ENCODE measurements at places on chromosomes 13 and 19.

GRCh38 chr13:76647550-76647949, 238.7 kb downstream of the KCTD12 start:
- DNase-seq, result no peak

- DNase-seq, result no peak
Observed at GRCh38 chr13:91813253-91813652, 414.8 kb downstream of the GPC5 start.

- no peak for DNase-seq
Observed at GRCh38 chr13:113768018-113768905, 9.2 kb downstream of the TMEM255B start.

- peak; percentile 19 for DNase-seq
Observed at GRCh38 chr13:24671386-24672113, 8.7 kb upstream of the ATP12A start.

DNA sequence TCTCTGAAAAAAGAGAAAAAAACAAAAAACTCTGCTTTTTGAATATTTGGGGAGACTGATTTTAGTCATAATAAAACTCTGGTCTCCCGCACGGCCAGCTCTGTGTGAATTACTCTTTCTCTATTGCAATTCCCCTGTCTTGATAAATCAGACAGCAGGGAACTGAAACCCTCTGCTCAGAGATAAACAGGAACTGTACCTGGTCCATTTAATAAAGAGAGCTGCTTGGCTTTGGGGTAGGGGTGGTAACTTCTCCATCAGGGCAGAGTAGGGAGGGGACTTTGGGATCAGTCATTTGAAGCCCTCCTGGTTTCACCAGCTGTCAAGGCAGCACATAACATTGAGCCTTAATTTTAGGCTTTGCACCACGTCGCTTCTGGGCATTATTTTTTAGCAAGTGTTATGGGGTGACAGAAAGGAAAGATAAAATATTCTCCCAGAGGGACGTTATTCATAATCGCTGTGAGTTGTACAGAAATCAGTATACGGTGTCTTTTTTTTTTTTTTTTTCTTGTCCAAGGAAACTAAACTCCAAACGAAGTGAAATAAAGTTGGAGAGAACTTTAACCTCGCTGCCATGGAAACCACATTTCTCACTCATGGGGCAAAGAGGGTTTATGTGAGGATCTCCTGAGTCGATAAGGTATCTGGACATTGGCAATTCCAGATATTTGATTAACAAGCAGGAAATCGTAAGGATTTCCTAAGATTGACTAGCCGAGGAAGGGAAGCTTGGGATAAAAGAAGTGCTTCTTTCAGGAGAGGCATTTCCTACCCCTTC, 99.0 kb upstream of the MRI1 start:
- no peak for DNase-seq

- DNase-seq, result no peak
Observed at GRCh38 chr19:55350620-55351315, 3.8 kb downstream of the COX6B2 start.

DNA sequence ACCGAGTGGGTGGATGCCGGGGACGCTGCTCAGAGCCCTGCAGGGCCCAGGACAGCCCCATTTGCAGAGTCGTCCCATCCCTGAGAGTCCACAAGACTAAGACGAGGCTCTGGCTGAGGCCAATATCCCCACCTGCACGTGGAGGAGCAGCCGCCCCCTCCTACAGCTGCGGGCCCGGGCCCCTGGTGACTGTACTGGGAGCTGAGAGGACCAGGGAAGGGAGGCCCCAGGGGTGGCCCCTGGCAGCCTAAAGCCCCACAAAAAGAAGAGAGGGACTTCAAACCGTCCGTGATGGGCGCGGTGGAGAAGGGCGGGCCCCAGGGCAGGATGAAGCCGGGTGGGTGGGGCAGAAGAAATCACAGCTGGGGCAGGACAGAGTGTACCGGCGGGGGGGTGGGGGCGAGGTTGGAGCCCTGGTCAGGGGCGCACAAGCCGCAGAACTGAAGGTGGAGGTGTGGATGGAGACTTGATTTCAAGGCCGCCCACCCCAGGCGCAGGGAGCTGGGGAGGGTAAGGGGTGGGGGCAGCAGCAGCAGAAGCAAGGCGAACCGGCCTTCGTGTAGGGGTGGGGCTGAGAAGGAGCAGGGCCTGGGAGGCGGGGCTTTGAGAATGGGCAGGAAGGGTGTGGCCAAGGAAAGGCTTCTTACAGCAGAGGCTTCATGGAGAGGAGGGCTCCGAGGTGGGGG, 12.9 kb downstream of the CFD start:
- DNase-seq, result peak; percentile 78

- peak; percentile 13 for DNase-seq
Observed at GRCh38 chr19:50601407-50602088, 33.3 kb upstream of the LRRC4B start.

DNA sequence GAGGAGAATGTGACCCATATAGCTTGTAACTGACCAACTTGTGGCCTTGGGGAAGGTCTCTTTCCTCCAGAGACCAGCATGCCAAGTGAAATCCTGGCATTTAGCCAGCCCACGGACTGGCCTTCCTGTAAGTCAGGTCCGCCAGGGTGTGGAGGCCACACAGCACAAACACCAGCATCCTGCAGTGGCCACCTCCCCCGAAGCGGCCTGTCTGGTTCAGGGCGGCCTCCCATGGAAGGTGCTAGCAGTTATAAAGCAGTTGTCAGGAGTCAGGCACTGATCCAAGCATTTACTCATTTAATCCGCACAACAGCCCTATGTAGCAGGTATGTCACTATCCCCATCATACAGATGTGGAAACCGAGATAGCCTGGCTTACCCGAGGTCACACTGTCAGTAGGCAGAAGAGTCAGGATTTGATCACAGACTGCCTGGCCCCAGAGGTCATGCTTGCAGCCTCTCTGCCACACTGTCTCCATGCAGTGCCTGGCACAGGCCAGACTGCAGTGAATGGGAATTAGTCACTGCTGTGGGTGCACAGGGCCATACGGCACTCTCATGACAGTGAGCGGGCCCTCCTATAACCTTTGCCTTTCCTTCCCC, 36.7 kb downstream of the CAPN12 start:
- DNase-seq, result no peak

- DNase-seq, result no peak
Observed at GRCh38 chr13:109233293-109233692, 553.1 kb downstream of the IRS2 start.

- no peak for DNase-seq
Observed at GRCh38 chr19:4444765-4445741, 12.5 kb downstream of the UBXN6 start.

GRCh38 chr13:21343659-21344058, 115.4 kb downstream of the ZDHHC20 start:
- DNase-seq, result no peak

DNA sequence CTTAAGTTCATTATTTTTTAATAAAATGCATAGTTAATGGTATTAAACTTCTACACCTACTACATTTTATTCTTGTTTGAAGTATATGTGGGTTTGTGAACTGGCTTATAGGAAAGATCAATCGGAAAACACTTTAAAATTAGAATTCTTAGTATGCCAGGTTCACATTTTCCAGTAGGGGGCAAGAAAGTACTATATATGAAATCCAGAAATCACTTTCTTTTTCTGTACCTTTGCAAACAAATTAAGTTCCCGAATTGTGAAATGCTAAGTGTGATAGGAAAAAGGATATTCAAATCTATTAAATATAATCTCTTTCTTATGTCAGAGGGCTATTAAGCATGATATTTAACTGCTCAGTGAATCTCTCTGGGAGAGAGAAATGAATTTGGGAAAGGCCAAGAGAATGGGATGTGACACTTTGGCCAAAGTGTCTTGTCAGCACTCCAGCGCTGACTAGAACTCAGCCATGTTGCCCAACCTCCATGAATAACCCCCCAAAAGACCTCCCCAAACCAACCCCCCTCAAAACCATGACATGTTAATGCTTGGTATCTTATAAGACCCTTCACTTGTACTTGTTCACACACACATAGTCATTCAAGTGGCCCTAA, 122.6 kb upstream of the SLC10A2 start:
- peak; percentile 66 for DNase-seq

DNA sequence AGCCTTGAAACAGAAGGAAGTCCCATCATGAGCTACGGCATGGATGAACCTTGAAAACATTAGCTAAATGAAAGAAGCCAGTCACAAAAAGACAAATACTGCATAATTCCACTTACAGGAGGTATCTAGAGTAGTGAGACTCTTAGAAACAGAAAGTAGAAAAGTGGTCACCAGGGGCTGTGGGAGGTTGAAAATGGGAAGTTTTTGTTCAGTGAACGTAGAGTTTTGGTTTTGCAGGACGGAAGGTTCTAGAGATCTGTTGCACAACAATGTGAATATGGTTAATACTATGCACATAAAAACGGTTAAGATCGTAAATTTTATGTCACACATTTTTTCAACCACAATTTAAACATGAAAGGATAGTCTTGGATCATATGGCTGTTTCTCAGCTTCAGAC, 11.9 kb upstream of the SLC10A2 start:
- DNase-seq, result peak; percentile 42

DNA sequence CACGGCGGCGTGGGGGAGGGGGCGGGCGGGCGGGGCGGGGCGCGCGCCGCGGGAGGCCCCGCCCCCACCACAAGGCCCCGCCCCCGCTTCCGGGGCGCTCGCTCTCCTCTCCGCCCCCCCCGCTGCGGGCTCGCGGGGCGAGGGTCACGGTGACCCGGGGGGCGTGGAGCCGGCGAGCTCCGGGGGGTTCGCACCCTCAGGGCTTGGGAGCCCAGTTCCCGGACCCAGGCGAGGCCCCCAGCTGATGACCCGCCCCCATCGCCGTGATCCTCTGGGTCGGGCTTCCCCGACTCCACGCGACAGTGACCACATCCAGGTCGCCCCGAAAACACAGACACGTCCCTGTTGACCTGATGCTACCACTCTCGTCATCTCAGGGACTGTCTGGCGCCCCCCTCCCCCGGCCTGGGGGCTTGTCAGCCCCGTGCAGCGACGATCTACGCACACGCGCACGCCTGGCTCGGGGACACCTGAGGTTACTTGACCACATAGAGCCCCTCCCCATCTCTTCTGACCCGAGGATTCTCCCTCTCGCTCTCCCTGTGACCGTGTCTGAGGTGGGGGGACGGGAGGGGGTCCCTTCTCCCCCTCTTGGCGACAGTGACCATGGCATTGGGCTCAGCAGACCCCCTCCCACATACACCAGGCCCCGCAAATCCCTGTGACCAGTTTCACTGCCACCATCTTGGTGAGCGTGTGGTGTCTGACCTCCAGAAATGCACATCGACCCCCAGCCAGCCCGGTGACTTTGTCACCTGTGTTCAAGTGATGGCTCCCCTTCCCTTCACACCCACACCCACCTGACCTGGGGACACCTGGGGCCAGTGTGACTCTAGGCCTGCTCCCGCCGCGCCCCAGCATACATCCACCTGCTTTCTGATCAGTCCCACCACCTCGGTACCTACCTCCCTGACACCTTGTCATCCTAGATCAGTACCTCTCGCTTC, 670 bp downstream of the MAP2K7 start:
- DNase-seq, result peak; percentile 56

GRCh38 chr13:97502706-97503105, 68.7 kb downstream of the RAP2A start:
- DNase-seq, result no peak

DNA sequence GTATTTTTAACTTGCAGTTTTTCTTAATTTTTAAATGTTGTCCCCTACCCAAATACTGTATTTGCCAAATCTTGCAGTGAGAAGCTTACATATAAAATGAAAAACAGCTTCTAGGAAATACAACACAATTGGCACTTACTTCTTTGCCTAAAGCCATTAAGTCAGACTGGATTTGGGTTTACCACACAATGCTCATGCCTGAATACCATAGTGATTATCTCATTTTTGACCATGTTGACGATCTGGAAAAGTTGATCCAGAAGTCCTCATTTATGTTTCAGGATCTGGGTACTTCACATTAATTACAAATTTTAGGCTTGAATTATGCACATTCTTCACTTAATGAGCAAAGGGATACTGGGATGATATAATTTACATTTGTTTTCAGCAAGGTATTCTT, 2.4 kb downstream of the RNF6 start:
- DNase-seq, result no peak

- peak; percentile 84 for DNase-seq
Observed at GRCh38 chr13:52454459-52454819, 839 bp upstream of the CKAP2 start.

DNA sequence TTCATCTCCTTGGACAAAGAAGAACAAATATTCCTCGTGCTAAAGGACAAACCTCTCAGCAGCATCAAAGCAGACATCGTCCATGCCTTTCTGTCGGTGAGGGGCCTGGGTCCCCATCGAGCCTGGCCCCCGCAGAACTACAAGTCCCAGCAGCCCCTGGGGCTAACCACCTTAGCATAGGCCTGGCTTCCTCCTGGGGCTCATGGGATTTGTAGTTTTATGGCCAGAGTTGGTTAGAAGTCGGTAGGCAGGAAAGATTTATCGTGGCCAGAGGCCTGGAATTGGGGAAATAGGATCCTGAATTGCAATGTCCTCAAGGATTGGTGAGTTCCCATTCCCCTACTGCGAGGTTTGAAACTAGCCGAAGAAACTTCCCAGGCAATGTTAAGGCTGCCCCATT, 19.6 kb downstream of the TMEM150B start:
- DNase-seq, result peak; percentile 72

DNA sequence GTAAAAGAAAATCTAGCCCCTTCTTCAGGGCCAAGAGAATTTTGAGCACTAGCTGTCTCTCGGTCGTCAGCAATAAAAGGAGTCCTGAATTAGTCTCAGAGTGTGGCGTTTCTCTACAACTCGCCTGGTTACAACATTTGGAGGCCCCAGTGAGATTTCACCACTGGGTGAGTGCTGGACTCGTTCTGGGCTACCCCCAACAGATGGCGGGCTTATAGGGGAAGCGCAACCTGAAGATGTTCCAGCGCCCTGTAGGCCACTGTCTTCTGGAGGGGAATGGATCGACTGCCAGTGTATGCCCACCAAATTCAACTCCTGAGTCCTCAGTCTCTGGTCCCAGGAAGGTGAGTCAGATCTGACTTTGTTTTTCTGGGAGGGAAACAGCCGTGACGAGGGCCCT, 11.7 kb upstream of the ZNF181 start:
- no peak for DNase-seq

DNA sequence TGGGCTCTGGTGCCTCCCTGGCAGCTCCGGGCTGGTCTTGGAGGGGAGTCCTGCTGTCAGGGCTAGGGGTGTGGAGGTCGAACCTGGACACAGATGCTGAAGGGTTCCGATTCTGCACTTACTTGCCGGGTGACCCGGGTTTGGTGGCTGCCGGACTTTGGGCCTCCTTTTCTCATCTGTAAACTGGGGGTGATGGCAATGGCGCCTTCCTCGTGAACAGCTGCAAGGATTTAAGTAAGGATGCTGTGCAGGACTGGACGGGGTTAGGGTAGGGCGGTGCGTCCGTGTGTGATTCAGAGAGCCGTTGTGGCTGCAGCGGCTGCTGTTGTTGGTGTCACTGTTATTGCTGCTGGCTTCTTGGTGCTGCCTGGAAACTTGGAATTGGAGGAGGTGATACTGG, 2.4 kb downstream of the HPN start:
- no peak for DNase-seq

- no peak for DNase-seq
Observed at GRCh38 chr13:99351772-99352171, 44.6 kb upstream of the GPR183 start.

GRCh38 chr13:43360171-43360570, 336.8 kb downstream of the DNAJC15 start:
- no peak for DNase-seq
